ENCODE measurements at places on chromosomes 11 and 22. TPM values are rescaled to one million over a fixed set of nuclear protein-coding genes. Genes with fewer than 3 reads are reported as not detected.
A peak's percentile ranks its signal among the peaks of the same experiment; 100 is the strongest.

The C22orf15 gene
- total RNA-seq = 2.7 TPM

- no peak for DNase-seq
Measured at GRCh38 chr11:109048098-109048497, 373.9 kb upstream of the C11orf87 start.

GRCh38 chr11:64359712-64360445 is 917 bp downstream of the RPS6KA4 start:
- DNase-seq = peak; percentile 43

GRCh38 chr22:17407643-17408042 is 38.4 kb downstream of the CECR2 start:
- no peak for DNase-seq

The IL17REL gene
- 0.34 TPM for total RNA-seq

GRCh38 chr11:1762537-1763302 is 1.0 kb downstream of the CTSD start:
- no peak for DNase-seq

GRCh38 chr22:29445508-29445907 is 7.1 kb downstream of the RFPL1 start:
- no peak for DNase-seq

DNA sequence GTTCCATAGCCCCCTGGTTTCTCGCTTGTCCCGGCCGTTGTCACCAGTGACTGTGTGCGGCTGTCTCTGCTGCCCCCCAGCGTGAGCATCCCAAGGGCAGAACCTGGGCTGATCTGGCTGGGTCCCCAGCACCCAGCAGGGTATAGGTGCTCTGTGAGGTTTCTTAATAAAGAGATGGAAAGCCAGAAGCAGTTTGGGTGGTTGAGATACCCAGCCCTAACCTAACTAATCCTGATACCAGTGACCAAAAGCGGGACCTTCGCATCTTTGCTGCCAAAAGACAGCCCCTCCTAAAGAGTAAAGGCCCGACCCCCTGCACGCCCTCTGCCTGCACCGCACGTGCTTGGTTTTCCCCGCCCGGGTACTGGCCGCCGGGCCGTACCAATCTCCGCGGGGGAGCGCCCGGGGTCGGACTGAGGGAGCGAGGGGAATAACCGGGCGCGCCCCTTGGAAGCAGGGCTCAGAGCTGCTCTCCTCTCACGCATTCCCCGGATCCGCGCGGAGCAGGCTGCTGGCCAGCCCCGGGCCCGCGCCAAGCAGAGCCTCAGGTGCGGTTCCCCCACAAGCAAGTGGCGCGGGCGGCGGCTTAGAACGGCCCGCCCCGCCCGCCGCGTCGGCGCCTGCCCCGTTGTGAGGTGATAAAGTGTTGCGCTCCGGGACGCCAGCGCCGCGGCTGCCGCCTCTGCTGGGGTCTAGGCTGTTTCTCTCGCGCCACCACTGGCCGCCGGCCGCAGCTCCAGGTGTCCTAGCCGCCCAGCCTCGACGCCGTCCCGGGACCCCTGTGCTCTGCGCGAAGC is at the start of gene DGAT2:
DGAT2 (plus strand) TSS at position 667 of the 797 bp plus-strand sequence. CDS start 214 bp downstream, outside the sequence.
- DNase-seq = peak; percentile 67

GRCh38 chr22:39414886-39415285 is 15.3 kb downstream of the TAB1 start:
- DNase-seq = no peak

The RAG2 gene
- not detected for total RNA-seq

GRCh38 chr11:120574876-120575275 is 63.3 kb downstream of the GRIK4 start:
- no peak for DNase-seq

GRCh38 chr11:110992481-110992880 is 253.0 kb upstream of the POU2AF2 start:
- DNase-seq = no peak

DNA sequence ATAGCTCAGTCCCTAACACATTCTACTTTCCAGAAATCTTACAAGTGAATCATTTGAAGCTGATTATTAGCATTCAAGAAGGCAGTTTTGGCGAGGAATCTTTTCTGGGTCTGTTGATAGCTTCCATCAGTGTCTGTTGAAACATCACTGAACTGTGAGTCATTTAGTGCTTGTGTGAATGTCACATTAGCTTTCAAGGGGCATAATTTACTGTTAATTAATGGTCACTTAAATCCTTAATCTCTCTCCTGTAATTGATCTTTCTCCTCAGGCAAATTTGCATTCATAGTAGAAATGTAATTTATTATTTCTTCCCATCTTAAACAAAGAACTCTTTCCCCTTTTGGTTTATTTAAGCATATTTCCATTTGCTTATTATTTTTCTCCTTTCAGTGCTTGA is 2.6 kb downstream of the HTR3B start:
- no peak for DNase-seq

GRCh38 chr11:23288003-23288783 is 427.9 kb upstream of the CCDC179 start:
- no peak for DNase-seq

DNA sequence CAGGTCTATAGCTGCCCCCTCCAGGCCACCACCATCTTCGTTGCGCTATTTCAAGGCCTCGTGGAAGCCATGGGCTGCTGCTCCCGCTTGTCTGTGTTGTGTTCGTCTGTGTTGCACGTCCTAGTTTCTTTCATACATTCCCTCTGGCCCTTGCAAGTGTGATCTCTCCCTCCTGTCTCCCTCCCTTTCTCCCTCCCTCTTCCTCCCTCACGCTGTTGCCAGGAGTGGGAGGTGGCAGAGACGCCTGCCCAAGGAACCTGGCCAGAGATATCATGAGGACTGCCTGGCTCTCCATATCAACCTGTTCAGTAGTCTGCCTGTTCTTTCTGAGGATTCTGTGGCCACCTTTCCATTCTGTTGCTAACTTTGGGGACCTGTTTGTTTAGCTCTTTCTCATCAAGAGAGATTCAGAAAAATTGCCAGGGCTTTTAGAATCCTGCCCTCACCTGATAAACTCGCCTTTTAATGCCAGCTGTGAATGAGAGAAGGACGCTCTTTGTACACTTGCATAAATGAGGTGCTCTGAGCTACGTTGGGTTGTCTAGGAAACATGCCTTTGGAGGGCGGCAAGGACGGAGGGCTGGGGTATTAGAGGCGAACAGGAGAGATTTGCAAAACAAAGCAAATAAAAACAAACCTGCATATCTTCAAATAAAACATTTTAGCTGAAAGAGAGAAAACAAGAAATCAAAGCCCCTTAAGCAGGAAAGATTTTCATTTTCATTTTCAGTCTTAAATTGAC is 185.2 kb downstream of the TBC1D22A start:
- DNase-seq = no peak

DNA sequence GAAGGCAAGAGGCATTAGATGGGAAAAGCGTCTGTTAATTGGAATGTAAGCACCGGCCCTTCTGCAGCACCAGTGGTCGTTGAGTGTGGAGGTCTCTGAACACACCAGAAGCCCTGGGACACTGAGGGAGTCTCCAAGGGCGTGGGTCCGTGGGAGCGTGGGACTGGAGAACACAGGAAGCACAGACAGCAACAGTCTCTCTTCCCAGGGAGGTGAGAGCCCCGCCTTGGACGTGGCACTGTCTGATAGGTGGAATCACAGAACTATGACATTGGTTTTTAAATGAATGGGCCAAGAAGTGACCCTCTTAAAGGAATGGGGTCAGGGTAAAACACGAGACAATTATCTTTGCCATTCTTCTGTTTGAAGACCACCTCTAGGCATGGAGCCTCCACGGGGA is 28.1 kb upstream of the BID start:
- DNase-seq = no peak

The MRPL49 gene
- total RNA-seq = 51.3 TPM

The TLCD5 gene
- total RNA-seq = 8.2 TPM

The PLAAT5 gene
- total RNA-seq = 23.0 TPM

The KIF18A gene
- total RNA-seq = 16.6 TPM

DNA sequence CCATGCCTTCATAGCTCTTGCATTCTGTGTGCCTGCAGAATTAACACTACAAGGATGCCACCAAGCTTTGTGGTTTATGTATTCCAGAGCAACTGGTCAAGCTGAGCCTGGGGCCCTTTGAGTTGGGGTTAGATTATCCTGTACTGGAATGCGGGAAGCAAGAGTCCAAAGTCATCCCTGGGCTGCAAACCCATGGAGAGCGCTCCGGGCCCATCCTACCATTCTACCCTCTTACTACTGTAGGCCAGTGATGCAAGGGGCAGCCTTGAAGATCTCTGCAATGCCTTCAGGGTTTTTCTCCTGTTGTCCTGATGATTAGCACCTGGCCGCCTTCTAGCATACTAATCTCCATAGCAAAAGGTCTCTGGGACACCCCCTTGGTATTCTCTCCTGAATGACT is 51.3 kb downstream of the TUG1 start:
- peak; percentile 22 for DNase-seq

DNA sequence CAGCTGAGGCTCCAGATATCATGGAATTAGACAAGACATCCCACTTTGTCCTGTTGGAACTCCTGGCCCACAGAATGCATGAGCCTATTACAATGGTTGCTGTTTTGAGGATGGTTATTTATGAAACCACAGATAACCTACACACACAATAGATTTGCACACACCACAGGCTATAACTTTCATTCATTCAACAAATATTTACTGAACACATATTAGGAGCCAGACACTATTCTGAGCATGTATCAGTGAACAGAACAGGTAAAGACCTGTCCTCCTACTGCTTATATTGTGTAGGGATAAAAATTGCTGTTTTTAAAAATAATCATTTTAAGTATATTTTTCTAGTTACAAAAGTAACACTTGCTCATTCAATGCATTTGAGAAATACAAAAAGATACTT is 13.4 kb upstream of the LDLRAD3 start:
- DNase-seq = no peak
